ENCODE measurements at places on chromosomes 1 and 21.

- no peak for DNase-seq
Observed at GRCh38 chr1:186858923-186859322, 30.2 kb downstream of the PLA2G4A start.

DNA sequence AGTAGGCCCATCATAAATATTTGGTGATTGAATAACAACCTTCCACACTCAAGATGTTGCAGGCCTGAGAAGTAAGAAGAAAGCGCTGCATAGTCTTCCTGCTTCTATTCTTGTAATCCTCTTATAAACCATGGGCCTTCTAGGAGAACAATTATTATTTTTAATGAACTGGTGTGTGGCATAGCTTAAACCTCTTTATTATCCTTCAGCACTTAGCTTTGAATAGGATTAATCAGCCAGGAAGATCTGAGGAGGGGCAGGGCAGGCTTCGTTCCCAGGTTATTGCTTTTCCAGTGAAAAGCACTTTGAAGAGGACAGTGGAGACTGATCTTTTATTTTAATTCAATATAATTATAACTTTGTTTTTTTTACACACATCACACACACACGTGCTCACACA is 42.3 kb downstream of the KIF26B start:
- DNase-seq, result no peak

GRCh38 chr1:151340870-151341754 is 5.9 kb downstream of the RFX5 start:
- DNase-seq, result no peak

DNA sequence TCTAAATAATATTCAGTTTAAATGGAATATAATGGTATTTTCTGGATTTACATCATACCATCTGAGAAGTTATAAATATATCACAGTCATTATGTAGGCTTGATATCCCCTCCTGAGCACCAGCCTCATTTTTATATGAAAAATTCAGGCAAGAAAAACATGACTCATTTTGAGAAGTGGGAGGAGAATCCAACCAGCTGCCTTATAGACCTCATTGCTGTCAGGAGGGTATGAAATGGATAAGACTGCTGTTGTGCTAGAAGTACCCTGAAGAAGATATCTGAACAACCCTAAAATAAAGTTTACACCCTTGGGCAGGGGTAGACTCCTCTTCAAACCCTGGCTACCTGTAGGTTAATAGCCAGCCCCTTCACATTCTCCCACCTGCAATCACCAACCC is 8.8 kb downstream of the GIPC2 start:
- no peak for DNase-seq

- no peak for DNase-seq
Observed at GRCh38 chr1:203406446-203407045, 55.6 kb upstream of the FMOD start.

- DNase-seq, result no peak
Observed at GRCh38 chr1:225763716-225764548, 13.7 kb upstream of the SRP9 start.

- peak; percentile 48 for DNase-seq
Observed at GRCh38 chr1:3021801-3022401, 634 bp downstream of the ACTRT2 start.

DNA sequence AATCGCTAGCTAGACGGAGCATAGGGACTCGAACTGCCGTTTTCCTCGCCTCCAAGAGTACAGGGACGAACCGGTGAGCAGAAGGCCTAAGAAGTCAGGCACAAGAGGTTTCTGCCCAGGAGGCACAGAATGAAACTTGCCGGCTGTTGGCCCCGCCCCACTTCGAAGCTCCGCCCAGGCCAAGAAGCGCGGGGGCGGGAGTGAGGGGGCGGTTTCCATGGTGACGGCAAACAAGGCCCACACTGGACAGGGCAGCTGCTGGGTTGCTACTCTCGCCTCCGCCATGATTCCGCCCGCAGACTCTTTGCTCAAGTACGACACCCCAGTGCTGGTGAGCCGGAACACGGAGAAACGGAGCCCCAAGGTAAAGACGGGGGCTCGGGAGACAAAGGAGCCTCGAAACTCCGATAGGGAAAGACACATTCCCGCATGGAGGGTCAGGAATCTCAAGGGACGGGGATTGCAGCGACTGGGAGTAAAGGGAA is at the start of gene DNALI1:
Gene DNALI1, plus strand, starts transcription at position 229 of the 485 bp plus-strand sequence. Its CDS starts 55 bp downstream, at position 284.
- DNase-seq, result peak; percentile 91

DNA sequence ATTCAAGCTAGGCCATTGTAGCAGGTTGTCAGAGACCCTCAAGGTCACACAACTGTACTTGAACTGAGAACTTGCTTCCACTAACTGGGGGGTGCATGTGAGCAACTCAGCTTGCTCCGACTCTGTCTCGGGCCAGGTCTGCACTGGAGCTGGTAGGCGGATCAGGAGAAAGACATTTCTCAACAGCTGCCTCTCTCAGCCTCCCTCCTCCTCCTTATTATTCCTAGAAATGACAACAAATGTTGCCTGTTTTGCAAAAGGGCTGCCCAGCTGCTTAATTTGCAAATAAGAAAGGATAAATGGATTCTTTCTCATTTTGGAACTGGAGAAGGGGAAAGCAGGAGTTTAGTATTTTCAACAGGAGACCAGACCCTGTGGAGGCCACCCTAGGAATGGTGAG is 140.5 kb downstream of the RHOU start:
- no peak for DNase-seq

DNA sequence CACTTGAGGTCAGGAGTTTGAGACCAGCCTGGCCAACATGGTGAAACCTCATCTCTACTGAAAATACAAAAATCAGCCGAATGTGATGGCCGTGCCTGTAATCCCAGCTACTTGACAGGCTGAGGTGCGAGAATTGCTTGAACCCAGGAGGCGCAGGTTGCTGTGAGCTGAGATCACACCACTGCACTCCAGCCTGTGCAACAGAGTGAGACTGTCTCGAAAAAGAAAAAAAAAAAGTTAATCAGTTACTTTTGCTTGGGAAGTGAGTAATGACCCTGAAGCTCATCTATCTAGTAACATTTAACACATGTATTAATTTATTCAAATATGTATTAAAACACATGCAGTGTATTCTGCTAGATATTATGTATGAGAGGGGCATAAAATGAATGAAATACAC is 49.4 kb downstream of the ZNF326 start:
- no peak for DNase-seq

- DNase-seq, result no peak
Observed at GRCh38 chr1:108815566-108815965, 41.3 kb downstream of the AKNAD1 start.

GRCh38 chr1:25683731-25684130 is 67.1 kb downstream of the MAN1C1 start:
- DNase-seq, result no peak

DNA sequence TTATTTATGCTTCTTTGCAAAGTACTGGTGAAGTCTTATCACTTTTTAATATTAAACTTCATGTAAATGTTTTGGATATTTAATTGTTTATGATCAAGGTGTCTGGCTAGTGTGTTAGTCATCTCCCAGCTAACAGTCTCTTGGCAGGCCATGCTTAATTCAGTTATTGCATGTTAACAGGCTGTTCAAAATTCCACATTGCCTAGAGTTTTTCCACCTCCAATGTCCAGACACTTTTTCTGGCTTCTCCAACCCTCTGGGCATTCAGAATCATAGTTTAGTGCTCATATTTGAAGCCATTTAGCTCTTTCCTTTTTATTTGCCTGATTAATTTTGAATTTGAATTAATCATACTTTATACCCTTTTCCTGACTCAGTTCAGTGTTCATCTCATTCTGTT is 69.2 kb downstream of the OLFML2B start:
- no peak for DNase-seq

DNA sequence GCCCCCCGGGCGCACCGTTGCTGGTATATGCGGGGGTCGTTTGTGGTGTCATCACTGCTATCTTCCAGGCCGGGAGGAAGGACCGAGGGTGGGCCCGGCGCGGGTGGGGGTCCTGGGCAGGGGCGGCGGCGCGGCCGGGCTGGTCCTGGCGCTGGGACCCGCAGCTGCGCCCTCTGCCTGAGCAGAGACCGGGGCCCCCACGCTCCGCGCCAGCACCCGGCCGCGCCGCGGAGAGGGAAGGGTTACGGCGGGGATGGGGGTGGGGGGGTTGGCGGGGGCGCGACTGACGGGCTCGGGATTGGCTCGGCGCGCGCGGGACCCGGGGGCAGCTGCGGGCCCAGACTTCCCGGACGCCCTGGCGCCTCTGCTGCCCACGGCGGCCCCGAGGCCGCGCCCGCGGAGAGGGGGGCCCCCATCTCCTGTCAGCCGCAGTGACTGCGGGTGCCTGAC is 13.8 kb upstream of the SAMD11 start:
- no peak for DNase-seq

DNA sequence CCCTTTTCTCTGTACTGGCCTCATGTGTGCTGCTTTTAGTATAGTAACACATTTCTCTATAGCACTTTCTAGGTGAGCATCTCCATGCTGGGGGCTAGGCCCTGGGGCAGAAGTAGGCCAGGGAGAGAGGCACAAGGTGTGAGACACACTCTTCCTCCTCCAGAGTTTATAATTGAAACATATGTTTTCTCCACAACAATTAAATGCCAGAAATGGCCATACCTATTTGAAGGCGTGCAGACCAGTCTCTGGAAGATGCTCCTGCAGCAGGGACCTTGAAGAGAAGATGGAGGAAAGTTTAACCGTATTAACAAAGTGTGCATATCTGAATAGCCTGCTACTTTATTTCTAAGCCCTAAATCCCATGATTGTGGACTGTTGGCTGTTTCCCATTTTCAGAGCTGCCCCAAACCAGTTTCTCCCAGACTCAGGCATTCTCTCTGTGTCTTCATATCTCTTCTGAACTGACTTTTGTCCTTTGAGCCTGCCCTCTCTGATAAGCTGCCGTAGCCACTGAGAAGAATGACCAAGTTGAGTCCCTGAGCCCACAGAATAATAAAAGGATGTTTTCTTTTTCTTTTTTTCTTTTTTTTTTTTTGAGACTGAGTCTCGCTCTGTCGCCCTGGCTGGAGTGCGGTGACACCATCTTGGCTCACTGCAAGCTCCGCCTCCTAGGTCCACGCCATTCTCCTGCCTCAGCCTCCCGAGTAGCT is 81.3 kb downstream of the LRRC8D start:
- no peak for DNase-seq

DNA sequence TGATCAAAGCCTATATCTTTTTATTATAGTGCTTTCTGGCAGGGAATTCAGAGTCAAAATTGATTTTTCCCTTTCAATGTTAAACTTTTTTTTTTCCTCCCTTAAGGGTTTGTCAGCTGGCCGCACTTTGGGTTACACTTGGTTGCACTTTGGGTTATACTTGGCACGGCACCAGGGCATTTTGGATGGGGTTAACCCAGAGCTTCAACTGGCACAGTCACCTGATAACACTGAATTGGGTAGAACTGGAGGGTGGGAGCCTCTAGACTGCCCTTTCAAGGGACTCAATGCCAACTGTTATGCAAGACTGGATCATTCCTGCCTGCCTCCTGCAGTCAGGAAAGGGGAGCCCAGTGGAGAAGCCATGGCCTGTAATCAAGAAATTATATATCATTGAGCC is 211.5 kb downstream of the KCNJ6 start:
- DNase-seq, result peak; percentile 90

- DNase-seq, result no peak
Observed at GRCh38 chr21:46100906-46101305, 3.0 kb downstream of the COL6A2 start.

- no peak for DNase-seq
Observed at GRCh38 chr21:44881198-44881872, 7.8 kb upstream of the PTTG1IP start.

GRCh38 chr21:33041981-33042380 is 16.2 kb downstream of the OLIG2 start:
- DNase-seq, result no peak

DNA sequence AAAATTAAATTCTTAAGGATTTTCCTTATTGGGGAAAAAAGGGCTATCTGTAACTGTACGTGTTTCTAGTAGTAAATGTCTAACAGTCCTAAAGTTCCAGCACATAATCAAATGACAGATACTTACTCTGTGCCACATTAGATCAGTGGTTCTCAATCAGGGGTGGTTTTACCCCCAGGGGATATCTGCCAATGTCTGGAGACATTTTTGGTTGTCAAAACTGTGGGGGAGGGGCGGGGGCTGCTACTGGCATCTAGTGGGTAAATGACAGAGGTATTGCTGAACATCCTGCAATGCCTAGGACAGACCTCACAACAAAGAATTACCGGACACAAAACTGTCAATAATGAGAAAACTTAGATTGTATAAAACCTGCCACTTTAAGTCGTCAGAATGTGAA is 33.4 kb upstream of the PTPRC start:
- DNase-seq, result no peak

GRCh38 chr1:56569661-56570060 is 9.7 kb downstream of the PLPP3 start:
- no peak for DNase-seq

GRCh38 chr1:113963281-113963906 is 15.9 kb upstream of the OLFML3 start:
- DNase-seq, result no peak

DNA sequence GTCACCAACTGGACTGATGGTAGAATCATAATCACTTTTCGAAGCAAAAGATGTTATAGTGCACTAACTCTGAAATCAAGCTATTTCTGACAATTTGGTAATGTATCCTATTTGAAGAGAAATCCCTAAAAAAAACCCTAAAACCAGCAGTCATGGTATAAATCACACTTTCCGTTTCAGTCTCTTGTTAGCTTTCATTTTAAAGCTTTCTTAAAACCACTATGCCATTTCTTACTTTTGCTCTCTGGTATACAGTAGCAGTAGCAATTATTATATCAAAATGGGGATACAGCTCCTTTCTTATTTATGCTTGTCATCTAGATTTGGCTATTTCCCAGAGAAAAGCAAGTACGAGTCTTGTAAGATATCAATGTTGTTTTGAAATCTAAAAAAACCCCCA is 323.3 kb downstream of the KCTD3 start:
- no peak for DNase-seq

GRCh38 chr1:214660190-214660589 is 57.2 kb downstream of the CENPF start:
- no peak for DNase-seq

GRCh38 chr1:194503209-194503608 is 1316.8 kb upstream of the B3GALT2 start:
- no peak for DNase-seq

GRCh38 chr1:91764471-91765115 is 121.4 kb downstream of the TGFBR3 start:
- DNase-seq, result no peak

GRCh38 chr1:168079761-168080160 is 57.0 kb downstream of the GPR161 start:
- DNase-seq, result no peak

- DNase-seq, result no peak
Observed at GRCh38 chr1:221394011-221394544, 347.8 kb downstream of the DUSP10 start.

DNA sequence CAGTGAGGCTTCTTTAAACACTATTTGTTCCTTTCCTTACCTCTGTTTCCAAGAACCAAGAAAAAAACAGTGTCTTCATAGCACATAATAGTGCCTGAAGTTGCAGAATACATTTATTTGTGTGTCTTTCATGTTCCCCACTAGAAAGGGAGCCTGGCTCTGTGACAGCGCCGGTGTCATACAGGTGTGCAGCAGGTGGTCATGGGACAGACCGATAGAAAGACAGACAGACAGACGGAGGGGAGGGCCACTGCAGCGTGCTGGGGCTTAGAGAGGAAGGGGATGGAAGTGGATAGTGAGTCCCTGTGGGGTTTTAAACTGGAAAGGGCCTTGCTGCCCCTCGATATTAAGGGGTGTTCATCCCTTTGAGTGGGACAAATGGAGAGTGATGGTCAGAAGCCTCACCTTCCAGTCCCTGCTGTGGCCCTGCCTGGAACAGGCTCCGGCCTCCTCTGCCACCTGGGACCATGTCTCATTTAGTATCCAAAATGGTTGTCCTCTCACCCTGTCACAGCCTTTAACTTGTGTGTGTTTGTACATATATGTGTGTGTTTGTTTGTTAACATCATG is 152.9 kb downstream of the PGBD5 start:
- DNase-seq, result no peak

Data from right lobe of liver (tissue), 6 donors.